ENCODE measurements at places on chromosomes 7 and 10. TPM values are rescaled to one million over a fixed set of nuclear protein-coding genes. Genes with fewer than 3 reads are reported as not detected.

GRCh38 chr10:115441907-115442545 is 348.9 kb downstream of the ATRNL1 start:
- no peak for DNase-seq

DNA sequence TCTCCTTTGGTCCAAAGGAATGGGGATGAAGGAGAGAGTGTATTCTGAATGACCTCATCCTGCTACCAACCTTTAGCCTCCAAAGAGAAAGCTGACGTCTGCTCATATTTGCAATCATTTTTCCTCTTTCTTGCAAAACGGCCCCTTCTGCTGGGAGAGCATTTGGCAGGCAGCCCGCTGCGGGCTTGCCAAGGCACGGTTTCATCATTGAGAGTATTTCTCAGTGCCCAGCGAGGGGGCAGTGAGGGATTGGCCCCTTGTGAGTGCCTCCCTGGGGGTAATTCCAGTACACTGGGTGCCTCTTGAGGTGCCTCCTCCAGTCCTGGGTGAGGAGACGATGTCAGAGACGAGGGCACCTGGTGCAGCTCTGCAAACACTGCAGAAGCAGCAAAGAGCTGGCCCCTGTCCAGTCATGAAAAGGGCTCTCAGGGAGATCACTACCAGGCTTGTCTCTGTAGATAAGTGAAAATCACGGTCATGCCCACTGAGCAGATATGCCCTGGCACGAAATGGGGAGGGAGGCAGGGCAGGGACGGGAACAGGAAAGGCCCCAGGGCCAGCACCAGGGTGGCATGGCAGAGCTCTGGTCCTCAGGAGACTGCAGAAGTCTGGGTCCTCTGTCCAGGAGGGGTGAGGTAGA is 48.7 kb upstream of the SHH start:
- peak; percentile 86 for DNase-seq

GRCh38 chr7:151381348-151382078 is 28.3 kb downstream of the WDR86 start:
- no peak for DNase-seq

GRCh38 chr7:543501-544337 is 24.1 kb upstream of the PDGFA start:
- peak; percentile 39 for DNase-seq

DNA sequence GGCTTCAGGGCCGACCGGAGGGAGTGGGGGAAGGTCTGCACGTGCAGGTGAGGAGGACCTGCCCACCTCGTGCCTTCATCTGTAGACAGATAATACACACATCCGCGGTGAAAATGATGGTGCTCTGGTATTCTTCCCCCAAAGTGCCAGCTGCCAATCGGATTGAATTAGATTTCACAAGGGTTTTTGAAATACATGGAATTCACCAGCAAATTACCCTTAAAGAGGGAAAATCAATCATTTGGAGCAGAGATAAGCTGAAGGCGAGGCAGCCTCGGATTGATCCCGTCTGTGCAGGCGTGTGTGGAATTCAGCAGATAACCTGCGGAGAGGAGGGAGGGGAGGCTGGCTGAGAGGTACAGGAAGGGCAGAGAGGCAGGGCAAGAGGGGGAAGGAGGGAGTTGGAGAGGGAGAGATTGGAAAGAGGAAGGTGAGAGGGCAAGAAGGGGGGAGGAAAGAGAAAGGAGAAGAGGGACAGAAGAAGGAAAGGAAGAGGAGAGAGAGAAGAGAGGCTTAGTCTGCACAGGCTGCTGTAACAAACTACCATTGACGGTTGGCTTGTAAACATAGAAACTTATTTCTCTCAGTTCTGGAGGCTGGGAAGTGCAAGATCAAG is 84.2 kb downstream of the C10orf105 start:
- DNase-seq: no peak

NEUROD6 gene
- total RNA-seq: not detected

- DNase-seq: no peak
Measured at GRCh38 chr10:117441812-117442443, 66.7 kb upstream of the PDZD8 start.

GRCh38 chr10:5373307-5373706 is 8.5 kb downstream of the UCN3 start:
- DNase-seq: no peak

GRCh38 chr7:93551063-93551895 is 23.2 kb downstream of the CALCR start:
- no peak for DNase-seq

GRCh38 chr10:1579141-1579491 is 158.2 kb downstream of the ADARB2 start:
- no peak for DNase-seq

DNA sequence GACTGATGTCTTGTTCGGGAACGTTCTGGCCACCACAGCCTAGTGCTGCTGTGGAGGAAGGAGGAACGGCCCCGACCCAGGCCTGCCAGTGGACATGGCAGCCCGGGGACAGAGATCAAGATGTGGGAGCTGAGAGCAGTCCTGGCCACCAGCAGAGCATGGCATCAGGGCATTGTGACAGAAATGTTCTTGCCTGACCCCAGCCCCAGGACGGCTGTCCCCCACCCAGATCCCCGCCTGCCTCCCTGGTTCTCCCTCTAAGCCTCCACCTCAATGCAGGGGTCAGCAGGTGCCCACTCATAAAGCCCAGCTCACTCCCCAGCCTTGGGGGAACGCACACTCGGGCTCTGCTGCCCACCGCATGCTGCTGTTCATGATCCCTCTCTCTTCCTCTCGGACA is 42.9 kb upstream of the HSPA12A start:
- no peak for DNase-seq

DNA sequence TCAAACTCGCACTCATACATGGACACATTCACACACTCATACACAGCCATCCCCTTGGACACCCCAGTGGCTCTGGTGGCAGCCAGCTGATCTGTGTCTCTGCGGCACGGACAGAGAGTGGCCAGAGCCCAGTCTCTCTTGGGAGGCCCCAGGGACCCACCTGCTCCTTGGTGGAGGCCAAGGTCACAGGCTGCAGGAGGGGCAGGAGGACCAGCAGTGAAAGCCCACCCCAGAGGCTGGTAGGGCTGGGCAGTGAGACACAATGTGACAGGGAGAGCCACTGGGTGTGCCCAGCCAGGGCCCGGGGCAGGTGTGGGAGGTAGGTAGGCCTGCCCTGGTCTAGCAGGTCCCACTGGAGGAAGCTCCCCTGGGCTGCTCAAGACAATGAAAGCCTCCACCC is 18.5 kb downstream of the SHH start:
- no peak for DNase-seq

DNA sequence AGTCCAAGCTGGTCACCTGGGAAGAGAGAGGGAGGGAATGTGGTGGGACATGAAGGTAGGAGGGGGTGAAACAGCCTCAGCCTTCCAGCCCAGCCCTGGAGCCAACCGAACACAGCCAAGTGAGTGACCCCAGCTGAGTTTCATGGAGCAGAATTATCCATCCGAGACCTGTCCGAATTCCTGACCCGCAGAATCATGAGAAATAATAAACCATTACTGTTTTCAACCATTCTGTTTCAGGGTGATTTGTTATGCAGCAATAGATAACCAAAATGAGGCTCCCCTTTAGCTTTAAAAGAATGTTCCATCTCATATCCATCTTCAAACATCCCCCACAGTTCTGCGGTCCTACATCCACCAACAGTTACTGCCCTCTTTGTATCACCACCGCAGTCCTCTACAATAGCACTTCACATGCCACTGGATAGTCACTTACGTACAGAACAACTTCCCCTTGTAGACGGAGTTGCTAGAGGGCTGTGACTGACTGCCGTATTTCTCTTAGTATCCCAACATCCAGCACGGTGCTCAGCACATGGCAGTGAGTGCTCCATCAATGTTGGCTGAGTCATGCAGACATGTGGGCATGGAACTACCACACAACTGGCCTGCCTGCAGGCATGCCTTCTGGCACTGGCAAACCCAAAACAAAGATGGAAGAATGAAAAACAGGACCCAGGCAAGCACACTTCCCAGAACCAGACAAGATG is 18.5 kb downstream of the KIAA1549 start:
- DNase-seq: no peak

GRCh38 chr10:34999532-34999931 is 90.6 kb downstream of the CUL2 start:
- no peak for DNase-seq

DNA sequence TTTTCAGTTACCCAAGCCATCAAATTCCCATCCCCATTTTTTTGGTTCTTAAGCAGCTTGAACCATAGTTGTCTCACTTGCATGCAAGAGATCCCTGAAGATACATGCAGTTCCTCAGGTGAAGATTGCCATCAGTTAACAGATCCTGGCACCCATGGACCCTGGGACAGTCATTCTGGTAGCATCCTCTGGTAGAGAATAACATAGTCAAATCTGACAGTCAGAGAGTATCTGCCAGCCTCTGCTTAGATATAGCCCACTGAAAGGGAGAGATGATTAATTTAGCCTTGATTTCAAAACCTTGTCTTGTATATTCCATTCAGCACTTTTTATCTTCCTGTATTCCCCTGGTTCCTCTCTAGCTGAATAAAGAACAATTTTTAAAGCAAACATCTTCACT is 280.4 kb downstream of the KCNMA1 start:
- no peak for DNase-seq

DNA sequence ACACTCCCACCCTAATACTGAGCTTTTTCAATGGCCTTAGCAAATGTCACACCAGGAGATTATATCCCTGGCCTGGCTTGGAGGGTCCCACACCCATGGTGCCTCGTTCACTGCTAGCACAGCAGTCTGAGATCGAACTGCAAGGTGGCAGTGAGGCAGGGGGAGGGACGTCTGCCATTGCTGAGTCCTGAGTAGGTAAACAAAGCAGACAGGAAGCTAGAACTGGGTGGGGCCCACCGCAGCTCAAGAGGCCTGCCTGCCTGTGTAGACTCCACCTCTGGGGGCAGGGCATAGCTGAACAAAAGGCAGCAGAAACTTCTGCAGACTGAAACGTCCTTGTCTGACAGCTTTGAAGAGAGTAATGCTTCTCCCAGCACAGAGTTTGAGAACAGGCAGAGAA is 338.9 kb upstream of the MBL2 start:
- DNase-seq: no peak

CHN2 gene
- total RNA-seq: 14.2 TPM

GRCh38 chr7:24341691-24342413 is 57.9 kb downstream of the NPY start:
- no peak for DNase-seq

- DNase-seq: no peak
Measured at GRCh38 chr10:32489901-32490300, 44.0 kb downstream of the CCDC7 start.

OR6V1 gene
- total RNA-seq: not detected

DNA sequence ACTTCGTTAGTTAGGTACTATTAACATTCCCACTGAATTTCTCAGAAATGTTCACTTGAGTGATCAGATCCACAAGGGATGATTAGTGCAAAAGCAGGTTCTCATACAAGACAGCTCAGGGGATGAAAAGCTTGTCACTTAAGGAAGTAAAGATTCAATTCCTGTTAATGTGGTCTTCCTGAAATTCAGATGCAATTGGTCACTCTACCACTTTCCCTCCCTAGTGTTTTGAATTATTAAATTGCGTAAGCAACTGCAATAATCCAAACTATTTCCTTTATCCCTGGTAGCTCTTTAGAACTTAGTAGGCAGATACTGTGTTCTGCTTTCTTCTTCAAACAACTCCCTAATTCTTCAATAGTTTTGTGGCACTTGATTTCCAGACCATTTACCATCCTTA is 121.4 kb downstream of the MAGI2 start:
- DNase-seq: no peak

DNA sequence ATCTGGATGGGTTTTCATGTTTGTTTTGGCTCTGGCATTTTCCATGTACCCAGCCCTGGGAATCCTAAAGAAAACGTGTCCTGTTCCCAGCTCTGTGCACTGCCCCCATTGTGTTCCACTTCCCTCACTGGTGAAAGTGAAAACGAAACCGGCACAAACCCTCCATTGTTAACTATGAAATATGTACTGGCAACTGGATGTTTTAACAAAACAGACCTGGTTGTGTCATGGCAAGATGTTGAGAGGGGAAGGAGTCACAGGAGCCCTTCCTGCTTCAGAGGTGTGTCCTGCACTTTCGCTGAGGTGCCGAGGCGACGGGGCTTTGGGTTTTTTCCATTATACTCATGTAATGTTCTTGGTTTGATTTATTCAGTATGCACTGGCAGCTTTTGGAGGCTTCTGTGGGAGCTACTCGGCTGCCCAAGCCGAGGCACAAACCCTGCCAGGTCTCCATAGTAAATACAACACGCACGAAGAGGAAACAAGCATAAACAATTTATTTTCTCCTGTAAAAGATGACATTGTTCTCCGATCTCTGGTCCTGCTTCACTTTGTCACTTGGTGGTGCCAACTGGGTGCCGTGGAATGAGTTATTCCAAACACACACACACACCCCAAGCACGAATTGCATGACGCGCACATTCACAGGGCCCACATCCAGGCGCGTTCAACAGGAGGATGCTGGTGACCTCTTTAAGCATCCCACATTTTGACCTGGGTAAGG is 118.2 kb downstream of the CDK6 start:
- peak; percentile 48 for DNase-seq

CDC14C gene
- total RNA-seq: not detected

All from lower lobe of right lung (tissue), 2 donors.